EH (cell line): ENCODE measurements at places on chromosomes 5 and 9.

DNA sequence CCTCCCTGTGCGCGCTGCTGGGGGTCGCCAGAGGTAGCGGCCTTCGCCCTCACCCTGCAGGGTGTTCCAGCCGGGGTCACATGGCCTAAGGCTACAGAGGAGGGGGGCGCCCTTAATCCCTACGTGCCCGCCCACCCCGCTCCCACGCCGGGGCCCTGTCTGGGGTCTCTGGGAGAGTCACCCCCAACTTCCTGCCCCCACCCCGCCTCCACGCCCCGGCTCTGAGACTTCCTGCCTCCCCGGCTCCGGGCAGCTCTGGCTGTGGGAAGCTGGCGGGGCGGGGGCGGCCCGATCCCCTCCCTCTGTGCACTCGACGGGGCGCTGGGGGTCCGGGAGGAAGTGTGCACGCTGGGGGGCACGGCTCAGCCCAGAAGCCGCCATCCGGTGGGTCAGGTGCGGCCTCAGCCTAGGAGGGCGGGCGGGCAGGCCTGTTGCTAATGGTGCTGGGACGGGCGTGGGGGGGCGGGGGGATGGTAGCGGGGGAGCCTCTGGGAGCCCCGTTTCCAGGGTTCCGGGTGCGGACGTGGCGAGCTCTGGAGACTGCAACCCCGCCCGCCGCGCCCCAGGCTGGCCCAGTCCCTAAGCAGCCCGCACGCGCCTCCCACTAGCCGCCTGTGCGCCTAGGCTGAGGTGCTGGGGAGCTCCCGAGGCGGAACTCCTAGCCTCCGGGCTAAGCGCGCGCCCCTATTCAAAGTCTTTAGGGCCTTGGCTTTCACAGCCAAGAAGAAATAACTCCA, 61.6 kb downstream of the CXXC5 start:
- DNase-seq = no peak

- DNase-seq = no peak
Observed at GRCh38 chr5:95285409-95285755, 488 bp upstream of the MCTP1 start.

DNA sequence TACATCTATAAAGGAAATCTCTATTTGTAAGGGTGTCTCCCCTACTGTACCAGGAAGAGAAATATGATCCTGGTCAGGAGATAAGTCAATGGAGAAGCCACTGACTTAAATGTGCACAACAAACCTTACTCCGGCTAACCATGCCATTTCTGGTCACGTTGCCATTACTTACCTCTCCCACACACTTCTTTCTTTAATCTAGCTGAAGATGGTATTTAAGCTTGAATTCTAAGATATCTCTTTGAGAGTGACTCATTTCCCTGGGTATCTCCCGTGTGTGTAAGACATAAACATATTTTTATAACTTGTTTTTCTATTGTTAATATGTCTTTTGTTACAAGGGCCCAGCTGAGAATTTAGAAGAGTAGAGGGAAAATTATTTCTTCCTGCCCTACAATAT, 296.6 kb downstream of the SEMA5A start:
- DNase-seq = no peak

DNA sequence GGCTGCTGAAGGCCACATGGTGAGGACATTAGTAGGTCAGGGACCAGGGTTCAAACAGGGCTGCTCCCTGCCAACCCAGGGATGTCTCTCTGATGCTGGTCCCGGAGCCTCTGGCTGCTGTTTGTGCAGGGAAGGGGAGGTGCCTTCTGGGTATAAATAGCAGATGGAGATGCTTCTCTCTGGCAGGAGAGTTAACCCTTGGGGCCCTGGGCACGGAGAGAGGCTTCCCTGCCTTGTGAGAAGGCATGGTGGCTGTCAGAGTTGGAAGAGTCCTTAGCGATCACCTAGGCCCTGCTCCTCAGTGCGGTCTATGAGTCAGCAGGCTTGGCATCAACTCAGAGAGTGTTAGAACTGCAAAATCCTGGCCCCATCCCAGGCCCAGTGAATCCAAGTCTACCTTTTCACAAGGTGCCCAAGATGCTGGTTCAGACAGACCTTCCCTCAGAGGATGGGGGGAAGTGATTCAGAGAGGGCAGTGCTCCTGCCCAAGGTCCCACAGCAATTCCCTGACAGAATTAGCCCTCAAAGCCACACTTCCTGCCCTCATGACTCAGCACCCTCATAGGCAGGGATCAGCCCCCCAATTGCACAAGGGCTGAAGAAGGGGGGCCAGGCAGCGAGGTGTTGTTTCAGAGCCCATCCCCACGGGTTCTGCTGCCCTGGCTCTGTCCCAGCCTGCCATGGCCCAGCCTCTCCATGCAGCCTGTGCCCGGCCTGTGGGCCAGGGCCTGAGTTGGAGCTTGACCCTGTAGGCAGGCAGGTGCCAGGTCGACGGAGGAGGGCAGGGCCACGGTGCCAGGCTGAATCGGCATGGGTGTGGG, 25.6 kb downstream of the CAMK2A start:
- DNase-seq = peak; percentile 93

DNA sequence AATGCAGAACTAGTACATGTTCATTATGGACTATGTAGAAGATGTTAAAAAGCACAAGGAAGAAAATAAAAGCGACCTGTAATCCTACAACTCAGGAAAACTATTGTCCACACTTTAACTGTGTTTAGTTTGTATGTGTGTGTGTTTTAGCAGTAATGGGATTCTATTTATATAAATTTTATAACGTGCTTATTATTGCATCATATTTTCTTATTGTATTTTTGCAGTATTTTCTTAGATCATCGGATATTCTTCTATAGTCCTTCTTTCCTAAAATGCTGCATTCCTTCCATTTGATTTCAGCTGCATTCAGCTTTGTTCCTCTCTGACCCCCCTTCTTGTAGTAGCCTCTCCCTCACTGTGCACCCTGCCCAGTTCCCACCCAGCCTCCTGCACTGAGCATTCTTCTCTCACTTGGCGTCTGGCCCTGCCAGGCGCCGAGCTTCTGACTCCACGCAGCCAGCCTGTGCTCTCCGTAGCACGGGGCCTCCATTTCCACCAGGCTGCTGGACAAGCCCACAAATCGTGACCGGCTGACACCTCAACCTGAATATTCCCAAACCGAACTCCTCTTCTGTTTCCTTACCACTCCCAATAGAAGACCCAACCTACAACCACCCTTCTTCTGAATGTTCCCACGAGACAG, 39.9 kb downstream of the MVB12B start:
- DNase-seq = no peak

DNA sequence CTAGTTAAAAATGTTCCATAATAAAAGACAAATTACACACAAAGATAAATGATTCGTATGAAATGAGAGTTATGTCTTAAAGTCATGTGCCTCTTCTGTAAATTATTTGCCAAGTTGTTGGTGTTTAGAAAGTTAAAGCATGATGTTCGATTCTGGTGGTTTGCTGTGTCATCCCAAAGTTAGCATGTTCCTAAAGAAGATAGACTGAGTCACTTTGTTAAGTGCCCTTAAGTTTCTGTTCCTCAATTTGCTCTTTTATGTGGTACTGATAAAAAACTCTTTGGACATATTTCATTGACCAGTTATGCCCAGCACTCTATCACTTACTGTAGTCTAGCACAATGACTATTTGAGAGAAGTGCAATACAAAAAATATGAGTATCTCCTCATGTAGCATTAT, 366.9 kb upstream of the ZNF608 start:
- no peak for DNase-seq

DNA sequence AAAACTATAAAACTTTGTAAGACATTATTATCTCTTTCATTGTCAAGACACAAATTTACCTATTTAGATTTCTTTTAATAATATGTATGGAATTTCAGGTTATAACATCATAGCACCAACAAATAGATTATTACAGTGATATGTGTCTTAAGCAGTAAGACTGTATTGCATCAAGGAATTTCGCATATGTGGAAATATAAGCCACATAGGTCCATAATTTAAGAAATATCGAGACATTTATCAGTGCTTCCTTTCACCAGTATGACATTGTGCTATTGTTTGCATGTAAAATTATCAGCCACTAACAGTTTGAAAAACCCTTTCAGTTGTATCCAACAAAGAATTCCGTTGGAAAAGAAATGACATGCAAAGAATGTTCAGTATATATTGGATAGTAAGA, 186.7 kb upstream of the RASA1 start:
- DNase-seq = no peak

DNA sequence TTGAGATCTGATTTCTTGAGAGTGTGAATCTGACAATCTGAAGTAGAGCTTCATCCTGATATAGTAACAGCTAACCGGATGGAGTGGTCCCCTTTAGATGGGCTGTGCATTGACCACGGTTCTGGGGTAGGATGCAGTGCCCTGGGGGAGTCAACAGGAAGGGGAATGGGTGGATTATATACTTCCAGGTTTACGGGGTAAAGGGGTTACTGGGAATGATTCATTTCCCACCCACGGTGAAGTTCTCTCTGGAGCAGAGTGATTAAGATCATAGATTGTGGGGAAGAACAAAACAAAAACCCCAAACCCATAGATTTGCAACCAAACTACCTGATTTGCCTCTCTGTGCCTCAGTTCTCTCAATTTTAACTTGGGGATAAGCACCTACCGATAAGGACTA, 1.5 kb upstream of the B4GALT7 start:
- no peak for DNase-seq

- no peak for DNase-seq
Observed at GRCh38 chr5:16799796-16800195, 136.3 kb downstream of the MYO10 start.

GRCh38 chr5:54944364-54944763, 41.0 kb downstream of the ESM1 start:
- DNase-seq = peak; percentile 62

GRCh38 chr9:107294756-107295155, 11.7 kb downstream of the RAD23B start:
- no peak for DNase-seq

DNA sequence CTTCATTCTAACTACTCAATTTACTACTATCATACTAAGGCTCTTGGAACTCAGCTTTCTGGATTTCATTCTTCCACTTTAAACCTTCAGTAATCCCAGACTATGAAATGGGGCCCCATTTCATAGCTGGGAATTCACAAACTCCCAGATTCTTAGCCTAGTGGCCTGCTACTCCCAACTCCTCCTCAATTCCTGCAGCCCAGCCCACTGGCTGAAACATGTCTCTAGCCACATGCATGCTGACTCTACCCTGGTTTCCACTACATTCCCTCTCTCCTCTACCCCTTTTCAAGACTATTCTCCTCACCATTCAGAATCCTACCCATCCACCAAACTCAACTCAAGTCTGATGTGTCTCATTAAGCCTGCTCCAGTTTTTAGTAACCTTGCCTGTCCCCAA, 370.6 kb downstream of the BNC2 start:
- no peak for DNase-seq

DNA sequence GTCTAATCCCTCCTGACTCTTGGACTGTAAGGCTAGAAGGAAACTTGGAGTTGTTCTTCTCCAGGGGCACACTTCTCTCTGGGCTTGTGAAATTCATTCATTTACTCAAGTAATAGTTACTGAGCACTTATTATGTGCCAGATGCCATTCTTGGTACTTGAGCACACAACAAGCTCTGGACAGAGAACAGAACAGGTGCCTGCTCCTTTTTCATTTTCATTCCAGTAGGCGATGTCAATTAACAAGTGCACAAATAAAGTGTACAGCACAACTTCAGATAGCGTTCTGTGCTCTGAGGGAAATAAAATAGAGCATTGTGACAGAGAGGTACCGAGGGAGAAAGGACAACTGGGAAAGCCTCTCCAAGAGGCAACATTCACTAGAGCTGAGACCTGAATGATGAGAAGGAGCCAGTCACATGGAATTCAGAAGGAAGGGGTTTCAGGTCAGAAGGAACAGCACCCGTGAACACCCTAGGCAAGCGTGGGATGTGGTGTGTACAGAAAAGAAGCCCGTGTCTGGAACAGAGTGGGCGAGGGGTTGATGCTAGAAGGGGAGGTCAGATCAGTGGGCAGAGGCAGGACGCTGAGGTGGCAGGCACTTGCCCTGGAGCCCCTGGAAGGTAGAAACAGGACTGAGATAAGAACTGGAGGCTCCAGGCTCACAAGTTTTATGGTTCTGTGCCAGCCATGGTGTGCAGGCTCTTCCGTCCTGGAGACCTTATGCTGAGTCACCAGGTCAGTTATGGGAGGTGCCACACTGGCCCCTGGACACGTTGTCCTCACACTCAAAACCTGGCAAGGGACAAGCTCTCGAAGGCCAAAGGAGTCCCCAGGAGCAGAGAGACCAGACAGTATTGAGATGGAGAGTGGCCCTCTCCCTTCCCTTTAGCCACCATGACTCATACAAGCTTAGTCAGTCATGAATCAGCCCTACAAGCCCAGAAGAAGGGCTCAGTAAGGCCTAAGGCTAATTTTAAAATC, 7.2 kb upstream of the ABLIM3 start:
- peak; percentile 95 for DNase-seq

GRCh38 chr5:151038412-151038745, 18.0 kb downstream of the GPX3 start:
- DNase-seq = no peak
